ENCODE measurements at places on chromosomes 2 and 18. TPM values are rescaled to one million over a fixed set of nuclear protein-coding genes. Genes with fewer than 3 reads are reported as not detected.

The DYSF gene
- 16.5 TPM for total RNA-seq

The SP100 gene
- total RNA-seq: 27.7 TPM

The LAMA3 gene
- 25.9 TPM for total RNA-seq

The GAL3ST2 gene
- 0.71 TPM for total RNA-seq

The ZNF397 gene
- total RNA-seq: 81.5 TPM

The RESP18 gene
- not detected for total RNA-seq

The SLC16A14 gene
- total RNA-seq: 17.5 TPM

The CYP26B1 gene
- 12.8 TPM for total RNA-seq

The DNMT3A gene
- 112 TPM for total RNA-seq

The PROM2 gene
- 5.7 TPM for total RNA-seq

The RPE gene
- 93.8 TPM for total RNA-seq

The AQP12A gene
- total RNA-seq: not detected

All from camera-type eye (tissue), 1 donor.